Omental fat pad (tissue), 4 donors: ENCODE measurements at places on chromosomes 6 and 20.

DNA sequence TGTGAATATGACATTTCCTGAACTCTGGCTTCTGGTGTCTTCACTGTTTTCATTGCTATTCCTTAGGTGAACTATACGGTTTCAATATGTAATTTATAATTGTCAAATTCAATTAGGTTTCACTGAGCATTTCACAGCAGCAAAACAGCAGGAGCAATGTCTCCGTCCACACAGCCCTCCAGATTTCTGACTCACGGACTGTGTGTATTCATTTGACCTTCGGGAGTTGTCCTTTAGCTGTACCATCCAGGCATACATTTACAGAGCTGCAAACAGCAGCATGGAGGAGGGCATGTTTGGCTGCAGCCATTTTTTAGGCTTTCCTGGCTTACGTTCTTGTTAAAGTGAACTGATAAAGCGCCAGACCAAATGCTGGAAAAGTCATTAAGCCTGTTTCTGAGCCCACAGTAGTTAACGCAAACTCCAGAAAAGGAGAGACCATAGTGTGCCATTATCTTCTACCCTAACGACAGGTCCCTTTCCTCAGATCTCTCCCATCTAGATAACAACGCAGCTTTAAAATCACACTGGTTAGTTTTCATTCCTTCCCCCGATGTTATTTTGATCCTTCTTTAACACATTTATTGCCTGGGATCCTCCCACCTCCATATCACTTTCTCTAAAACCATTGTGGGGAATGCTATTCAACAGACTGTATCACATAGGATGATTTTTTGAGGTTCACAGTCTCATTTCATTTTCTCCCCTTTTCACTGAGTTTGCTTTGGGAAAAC, 18.3 kb downstream of the FOXC1 start:
- DNase-seq, result no peak

- no peak for DNase-seq
These were observed 11.0 kb upstream of the FOXO3 start for GRCh38 chr6:108549741-108550140.

GRCh38 chr20:10916312-10916711, 242.5 kb upstream of the JAG1 start:
- DNase-seq, result no peak

DNA sequence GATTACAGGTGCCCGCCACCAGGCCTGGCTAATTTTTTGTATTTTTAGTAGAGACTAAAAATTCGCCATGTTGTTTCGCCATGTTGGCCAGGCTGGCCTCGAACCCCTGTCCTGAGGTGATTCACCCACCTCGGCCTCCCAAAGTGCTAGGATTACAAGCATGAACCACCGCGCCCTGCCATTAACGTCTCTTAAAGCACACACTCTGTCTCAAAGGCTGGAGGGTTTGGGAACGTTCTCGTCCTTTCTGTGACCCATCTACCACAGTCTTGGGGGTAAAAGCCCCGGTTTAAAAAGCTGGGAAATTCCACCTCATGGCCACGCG, 57.8 kb upstream of the ARID1B start:
- DNase-seq, result no peak

DNA sequence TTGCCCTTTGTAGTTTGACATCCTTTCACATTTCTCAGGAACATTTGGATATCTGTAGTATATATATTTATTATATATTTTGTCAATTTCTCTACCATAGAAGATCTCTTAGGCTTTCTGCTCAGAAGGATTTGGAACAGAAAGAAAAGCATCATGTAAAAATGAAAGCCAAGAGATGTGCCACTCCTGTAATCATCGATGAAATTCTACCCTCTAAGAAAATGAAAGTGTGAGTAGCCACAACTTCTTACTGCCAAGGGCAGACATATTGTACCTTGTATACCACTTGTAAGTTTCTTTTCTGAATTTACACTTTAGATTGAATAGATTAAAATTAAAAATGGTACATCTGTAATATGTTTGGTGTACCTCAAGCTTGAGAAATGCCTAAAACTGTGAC, 31.2 kb downstream of the TPX2 start:
- DNase-seq, result no peak

GRCh38 chr6:138104618-138105213, 2.5 kb downstream of the PERP start:
- no peak for DNase-seq

DNA sequence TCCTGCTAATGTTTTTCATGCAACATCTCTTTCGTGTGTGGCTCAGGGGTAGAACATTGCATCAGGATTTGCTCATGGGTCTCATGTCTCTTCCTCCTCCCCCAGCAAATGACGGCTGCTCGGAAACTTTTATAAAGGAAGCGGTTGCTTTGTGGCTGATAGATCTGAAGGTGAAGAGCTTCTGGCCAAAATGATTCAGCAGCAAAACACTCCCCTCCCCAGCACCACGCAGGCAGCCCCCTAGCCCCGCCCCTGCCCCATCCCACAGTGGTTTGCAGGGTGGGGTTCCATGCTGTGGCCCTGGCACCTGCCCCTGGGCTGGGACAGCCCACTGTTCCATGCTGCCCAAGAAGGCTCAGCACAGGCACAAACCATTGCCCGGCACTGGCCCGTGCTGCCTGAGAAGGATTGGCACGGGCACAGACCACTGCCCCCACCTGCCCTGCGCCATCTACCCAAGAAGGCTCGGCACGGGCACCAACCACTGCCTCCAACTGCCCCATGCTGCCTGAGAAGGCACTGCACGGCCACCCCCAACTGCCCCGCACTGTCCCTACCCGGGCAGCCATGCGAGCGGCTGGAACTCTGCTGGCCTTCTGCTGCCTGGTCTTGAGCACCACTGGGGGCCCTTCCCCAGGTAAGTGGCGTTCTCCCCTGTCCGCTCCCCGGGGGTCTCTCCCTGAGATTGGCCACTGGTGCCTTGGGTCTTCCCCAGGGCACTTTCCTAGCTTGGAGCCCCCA, at the start of gene CST7:
Gene CST7, plus strand, starts transcription at position 331 of the 741 bp plus-strand sequence. Its CDS starts 237 bp downstream, at position 568.
- DNase-seq, result no peak

DNA sequence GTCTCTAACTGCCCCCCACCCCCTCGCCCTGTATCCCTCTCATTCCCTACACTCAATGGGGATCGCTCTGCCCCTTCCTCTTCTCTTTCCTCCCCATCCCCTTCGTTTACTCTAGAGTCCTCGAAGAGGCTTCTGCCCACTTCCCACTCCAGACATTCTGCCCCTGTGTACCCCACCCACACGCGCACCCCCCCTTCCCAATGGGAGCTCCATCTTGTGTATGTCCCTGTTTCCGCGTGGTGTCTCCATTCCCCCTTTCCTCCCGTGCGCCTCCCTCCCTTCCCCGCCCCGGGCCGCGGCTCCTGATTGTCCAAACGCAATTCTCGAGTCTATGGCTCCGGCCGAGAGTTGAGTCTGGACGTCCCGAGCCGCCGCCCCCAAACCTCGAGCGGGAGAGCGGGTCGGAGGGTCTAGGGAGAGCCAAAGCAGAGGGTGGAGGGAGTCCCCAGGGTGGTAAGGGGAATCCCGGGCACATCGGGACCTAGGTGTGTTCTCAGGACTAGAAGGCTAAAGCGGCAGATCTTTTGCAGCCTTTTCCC, 679 bp upstream of the RING1 start:
- no peak for DNase-seq

GRCh38 chr6:20169119-20169557, 43.1 kb downstream of the MBOAT1 start:
- no peak for DNase-seq

GRCh38 chr20:44087857-44088120, 99.2 kb downstream of the JPH2 start:
- DNase-seq, result no peak

DNA sequence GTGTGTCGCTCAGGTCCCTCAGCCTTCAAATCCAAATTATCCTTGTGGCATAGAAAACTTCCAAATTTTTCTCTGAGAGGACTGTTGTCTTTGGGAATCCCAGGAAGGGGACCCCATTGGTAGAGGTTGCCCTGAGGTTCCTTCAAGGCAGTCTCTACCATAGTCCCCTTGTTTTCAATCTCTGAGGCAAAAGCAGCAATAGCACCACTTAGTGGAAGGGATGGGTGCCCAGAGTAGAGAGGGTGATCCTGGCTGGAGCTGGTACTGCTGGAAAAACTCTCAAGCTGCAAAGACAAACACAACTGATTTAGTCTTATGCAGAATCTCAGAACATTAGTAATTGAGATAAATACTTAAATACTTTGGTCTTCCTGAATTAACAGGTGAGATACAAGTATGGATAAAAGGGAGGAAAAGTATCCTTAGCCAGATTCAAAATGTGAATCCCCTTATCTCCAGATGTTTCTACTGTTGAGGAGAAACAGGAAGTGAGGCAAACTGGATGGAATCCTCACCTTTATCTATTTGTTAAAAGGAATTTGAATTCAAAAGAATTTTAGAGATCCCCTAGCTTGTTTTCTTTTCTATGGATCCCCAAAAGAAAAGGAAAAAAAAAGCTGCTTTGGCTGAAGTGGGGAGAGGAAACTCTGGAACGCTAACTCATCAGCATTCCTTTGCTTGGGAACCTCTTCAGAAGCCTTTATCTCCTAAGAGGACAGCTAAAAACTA, 13.4 kb downstream of the ZNF318 start:
- no peak for DNase-seq
